Activated naive CD8-positive, alpha-beta T cell treated with anti-CD3 and anti-CD28 coated beads for 36 hours (primary cell): ENCODE measurements at places on chromosomes 1 and 21. TPM values are rescaled to one million over a fixed set of nuclear protein-coding genes. Genes with fewer than 3 reads are reported as not detected.

Gene F13B
- not detected for total RNA-seq

Gene FAM151A
- not detected for total RNA-seq

Gene SLAMF9
- total RNA-seq = not detected

Gene ALX3
- not detected for total RNA-seq

- DNase-seq = no peak
These were observed 210.6 kb upstream of the HOOK1 start for GRCh38 chr1:59604191-59604590.

DNA sequence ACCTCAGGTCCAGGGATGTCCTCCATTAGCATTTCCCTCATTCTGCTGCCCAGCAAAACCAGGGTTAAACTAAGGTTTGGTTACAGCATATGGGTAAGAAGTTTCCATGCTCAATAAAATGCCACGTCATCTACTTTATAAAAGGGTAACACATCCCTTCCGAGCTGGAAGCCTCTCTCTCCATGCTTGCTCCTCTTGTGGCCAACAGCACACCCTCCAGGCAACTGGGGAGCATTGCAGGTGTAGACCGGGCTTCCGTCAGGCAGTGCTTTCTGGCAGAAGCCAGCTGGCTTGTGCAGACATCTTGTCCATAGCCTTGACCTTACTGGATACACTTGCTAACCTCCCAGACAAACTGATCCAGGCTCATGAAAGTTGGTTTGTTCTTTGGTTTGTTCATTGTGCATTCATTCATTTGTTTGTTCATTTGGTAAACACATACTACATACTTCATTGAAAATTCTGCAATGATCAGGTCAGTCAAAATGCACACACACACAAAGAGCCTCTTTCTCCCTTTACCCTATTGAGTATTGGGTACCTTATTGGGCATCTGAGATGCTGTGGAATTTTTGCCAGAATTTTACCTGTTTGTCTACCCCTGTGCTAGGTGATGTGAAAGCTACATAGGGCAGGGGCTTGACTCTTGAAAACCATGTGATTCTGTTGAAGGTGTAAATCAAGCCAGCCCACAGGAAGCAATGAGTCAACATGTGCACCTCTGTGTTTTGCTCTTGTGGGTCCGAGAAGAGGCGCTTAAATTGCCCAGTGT is 422.8 kb downstream of the CAMTA1 start:
- DNase-seq = peak; percentile 41

GRCh38 chr1:96764469-96764868 is 42.9 kb downstream of the PTBP2 start:
- no peak for DNase-seq

DNA sequence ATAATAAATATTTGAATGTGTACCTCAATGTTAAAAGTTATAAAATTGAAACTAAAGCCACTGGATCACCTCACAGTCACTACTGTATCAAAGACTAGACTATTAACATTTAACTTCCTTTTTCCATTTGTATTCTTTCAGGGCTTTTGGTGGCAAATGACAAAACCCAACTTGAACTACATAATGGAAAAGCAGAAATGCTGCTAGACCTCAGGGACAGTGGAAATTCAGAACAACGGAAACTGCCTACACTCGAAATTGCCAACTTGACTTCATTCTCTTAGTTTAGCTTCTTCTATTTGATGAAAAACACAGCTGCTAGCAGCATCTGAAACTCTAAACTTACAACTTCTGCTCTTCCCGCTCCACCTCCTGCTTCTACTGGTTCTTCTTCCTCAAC is 34.9 kb upstream of the NTNG1 start:
- no peak for DNase-seq

DNA sequence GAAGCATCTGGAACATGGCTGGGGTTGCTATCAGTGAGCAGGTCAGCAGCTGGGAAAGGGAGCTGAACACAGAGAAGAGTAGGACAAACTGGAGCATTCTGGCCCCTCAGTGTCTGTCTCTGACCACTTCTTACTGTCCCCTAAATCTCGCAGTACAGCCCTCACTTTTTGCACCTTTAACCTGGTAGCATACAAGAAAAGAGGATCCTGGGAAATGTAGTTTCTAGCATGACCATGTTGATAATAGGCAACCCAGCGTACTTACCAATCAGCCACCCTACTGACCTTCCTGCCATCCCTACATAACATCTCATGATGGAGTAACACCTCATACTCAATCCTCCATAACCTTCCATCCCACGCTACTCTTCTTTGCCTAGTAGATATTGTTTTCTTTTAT is 99.1 kb upstream of the RAVER2 start:
- no peak for DNase-seq

DNA sequence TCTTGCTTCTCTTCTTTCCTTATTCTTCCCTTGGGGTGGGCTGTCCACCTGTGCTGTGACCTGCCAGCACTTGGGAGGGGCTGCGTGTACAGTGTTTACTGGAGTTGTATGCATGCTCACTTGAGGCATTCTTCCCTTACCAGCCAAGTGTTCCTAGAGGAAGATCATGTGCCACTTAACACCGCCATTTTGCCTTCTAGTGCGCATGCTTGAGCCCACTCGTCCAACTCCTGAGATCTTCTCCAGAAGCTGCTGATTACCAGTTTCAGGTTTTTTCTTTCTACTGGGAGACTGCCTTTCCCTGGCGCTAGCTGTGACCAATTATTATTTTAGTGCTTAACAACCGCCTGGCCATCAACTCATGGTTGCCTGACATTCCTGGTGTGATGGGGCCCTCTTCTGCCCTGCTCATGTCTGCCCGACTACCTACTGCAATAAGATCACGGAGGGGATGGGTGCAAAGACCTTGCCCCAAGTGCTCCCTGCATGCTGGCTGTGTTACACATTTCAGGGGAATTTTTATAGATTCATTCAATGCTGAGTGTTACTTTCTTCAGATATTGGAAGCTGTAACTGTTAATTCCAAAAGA is 74.2 kb upstream of the B3GALT5 start:
- DNase-seq = no peak

GRCh38 chr1:175186433-175187160 is 6.0 kb downstream of the KIAA0040 start:
- no peak for DNase-seq

GRCh38 chr1:210597555-210598134 is 268.9 kb downstream of the HHAT start:
- no peak for DNase-seq

DNA sequence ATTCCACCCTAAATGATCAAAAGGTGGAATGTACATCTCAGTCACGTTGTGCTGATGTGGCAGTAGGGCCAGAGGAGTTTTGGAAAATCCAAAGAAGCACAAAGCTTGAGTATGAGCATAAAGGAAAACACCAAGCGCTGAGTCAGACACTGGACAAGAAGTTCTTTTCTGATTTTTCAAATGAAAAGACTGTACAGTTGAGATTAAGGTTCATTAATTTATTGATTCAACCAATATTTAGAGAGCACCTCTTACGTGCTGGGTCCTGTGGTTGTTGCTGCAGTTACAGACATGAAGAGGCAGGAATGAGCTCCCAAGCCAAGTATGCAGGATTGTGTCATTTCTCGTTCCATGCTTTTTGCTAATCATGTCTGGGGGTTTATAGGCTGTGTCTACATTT is 28.9 kb upstream of the APP start:
- DNase-seq = no peak

DNA sequence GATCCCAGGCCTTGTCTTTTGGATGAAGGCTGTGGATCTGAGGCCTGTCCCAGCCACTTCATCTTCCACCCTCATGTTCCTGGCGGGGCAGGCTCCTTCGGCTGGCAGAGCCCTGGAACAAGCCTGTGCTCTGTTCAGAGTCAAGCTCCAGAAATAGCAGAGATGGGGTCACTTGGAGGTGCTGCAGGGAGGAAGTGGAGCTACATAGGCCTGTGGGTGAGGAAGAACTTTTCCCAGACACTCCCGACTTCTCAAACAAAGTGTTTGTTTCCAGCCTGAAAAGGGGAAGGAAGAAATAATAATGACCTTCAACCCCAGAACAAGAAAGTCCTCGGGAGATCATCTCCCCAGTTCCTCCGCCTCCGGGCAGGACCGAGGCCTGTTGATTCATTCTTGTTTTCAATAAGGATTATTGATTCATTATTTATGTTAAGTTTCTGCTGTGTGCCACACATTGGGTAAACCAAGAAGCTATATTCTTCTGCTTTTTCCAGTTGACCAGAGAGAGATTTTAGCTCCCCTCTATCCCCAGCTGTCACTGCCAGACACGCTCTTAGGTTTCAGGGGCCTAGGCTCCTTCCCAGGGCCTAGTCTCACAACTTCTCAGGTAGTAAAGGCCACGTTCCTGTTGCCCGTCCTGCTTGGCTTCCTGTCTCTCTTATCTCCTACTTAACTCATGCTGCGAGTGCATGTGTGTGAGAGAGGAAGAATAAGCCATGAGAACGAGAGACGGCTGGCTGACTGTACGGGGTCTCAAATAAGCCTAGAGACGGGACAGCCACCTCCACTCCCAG is 16.9 kb downstream of the IKBKE start:
- DNase-seq = no peak

DNA sequence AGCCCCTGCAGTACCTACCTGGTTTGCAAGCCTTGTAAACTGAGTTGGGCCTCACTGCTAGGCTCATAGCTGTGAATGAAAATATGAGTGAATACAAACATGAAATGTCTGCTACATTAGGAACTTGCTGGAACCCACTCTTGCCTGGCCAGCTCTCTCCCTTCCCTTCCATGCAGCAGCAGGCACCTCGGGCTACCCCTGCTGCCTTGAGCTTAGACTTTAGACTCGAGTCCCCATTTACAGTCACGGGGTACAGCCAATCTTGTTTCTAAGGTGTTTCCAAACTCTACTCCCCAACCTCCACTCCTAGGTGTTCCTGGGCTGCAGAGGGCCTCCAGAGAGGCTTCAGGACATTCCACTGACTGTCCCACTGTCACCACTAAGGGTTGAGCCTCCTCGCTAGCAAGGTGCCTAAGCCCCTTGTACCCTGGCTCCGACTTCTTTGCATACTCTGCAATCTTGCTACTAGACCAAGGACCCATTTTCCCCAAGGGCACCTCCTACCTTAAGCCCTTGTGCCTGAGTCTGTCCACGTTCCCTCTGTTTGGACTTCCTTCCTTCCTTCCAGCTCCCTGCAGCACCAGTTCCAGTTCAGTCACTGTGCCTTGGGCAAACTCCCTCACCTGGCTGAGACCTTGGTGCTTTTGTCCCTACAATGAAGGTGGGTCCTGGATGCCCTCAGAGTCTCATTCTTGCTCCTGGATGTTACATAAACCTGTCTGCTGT is 36.9 kb downstream of the CDK18 start:
- no peak for DNase-seq

GRCh38 chr1:147815503-147815902 is 55.1 kb upstream of the GJA5 start:
- no peak for DNase-seq

- DNase-seq = no peak
These were observed 15.5 kb downstream of the SLC45A1 start for GRCh38 chr1:8333246-8333987.

DNA sequence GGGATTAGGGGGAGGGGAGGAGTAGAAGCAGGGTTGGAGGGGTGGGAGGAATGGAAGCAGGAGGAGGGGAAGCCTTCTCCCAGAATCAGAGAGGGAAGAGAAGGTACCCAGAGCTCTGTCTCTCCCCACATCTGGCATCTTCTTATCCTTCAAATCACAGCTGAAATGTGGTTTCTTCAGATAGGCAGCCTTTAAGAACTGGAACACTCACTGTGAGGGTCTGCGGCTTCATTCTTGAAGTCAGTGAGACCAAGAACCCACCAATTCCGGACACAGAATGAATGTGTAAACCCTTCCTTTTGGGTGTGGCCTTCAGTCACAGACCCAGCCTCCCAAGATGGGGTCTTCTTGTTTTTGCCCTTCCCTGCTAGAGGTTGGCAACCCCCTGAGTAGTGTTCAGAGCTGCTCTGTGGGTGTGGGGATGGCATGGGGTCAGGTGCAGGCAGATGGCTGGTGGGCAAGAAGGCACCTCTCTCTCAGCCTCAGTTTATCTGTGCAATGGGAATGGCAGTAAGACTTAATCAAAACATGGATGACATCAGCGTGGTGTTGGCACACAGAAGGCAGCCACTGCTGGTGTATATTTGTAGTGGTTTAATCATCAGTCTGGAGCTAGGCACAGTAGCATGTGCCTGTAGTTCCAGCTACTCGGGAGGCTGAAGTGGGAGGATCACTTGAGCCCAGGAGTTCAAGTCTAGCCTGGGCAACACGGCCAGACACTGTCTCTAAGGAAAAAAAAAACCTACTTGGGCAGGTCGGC is 7.2 kb downstream of the FAAH start:
- DNase-seq = no peak

- DNase-seq = no peak
These were observed 108.7 kb upstream of the KCNJ15 start for GRCh38 chr21:38148046-38148445.
